ENCODE measurements at places on chromosomes 13 and 19.

DNA sequence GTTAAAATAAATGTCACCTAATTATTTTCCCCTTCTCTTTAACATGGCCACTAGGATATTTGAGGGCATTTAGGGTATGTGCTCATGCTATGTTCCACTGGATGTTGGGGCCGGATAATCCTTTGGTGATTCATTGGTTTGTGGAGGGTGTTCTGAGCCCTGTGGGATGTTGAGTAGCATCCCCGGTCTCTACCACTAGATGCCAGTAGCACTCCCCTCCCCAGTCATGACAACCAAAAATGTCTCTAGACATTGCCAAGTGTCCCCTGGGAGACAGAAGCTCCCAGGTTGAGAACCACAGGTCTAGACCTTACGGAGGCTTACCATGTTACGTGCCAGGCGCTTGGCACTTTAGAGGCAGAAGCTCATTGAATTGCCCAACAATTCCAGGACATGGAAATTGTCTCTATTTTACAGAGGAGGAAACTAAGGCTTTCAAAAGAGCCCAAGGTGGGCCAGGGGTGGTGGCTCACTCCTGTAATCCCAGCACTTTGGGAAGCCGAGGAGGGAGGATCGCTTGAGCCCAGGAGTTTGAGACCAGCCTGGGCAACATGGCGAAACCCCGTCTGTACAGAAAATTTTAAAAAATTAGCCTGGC is 14.1 kb downstream of the SHANK1 start:
- peak; percentile 65 for DNase-seq

- no peak for DNase-seq
Observed at GRCh38 chr13:43663474-43664090, 123.2 kb downstream of the ENOX1 start.

DNA sequence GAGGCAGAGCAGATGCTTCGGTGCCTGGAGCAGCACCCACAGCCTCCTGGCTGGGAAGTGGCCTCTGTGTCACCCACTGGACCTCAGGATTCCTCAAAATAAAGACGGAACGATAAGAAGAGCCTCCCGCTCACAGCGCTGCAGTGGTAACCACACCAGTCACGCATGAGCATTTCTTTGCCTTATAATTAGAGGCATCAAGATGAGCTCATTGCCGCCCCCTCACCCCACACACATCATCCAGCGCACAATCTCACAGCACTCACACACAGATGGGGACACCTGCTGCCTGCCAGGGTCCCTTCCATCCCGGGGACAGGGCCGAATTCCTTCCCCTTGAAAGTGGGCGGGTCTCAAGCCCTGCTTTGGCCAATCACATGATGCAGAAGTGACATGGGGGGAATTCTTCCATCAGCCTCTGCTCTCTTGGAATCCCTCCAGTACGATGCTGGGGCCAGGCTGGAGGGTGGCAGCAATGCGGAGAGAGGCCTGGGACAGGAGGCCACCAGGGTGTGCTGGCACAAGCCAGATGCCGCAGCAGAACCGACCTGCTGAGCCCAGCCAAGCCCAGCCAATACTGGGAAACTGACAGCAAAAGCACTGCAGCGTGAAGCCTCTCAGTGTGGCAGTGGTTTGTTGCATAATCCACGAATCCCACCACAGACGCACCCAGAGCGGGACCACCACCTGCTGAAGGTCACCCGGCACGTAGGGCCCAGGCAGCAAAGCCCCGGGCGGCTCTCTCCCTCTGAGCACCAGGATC is 16.0 kb downstream of the PIP5K1C start:
- peak; percentile 66 for DNase-seq

DNA sequence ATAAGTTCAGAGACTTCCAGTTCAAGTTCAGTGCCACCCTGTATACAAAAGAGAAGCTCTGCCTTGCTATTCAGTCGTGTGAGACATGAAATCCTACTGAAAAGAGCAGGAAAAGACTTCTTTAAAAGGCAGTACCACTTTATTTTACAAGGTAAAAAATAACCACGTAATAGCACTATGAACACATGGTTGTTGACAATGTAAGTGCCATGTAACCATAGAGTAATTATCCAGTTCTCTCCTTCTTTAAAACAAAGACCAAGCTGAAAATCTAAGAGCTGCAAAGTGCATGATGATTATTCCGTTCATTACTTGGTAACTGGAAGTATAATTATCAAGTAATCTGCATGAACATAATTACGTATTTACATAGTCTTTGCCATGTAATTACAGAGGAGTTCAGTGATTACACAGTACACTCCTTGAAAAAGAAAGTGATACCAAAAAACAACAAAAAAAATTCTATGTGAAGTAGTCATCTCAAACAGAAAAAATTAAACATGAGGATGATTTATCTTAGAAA is 288.7 kb downstream of the EFNB2 start:
- no peak for DNase-seq

- DNase-seq, result no peak
Observed at GRCh38 chr19:27794494-27795042, 1418.4 kb downstream of the UQCRFS1 start.

- no peak for DNase-seq
Observed at GRCh38 chr13:48386816-48387215, 26.1 kb downstream of the LPAR6 start.

GRCh38 chr13:46801858-46802257 is 4.9 kb upstream of the ESD start:
- no peak for DNase-seq

All from NCI-H2171 treated with DMSO at 0.1 percent for 48 hours (cell line).